ENCODE measurements at places on chromosomes 1 and 21. TPM values are rescaled to one million over a fixed set of nuclear protein-coding genes. Genes with fewer than 3 reads are reported as not detected.

DNA sequence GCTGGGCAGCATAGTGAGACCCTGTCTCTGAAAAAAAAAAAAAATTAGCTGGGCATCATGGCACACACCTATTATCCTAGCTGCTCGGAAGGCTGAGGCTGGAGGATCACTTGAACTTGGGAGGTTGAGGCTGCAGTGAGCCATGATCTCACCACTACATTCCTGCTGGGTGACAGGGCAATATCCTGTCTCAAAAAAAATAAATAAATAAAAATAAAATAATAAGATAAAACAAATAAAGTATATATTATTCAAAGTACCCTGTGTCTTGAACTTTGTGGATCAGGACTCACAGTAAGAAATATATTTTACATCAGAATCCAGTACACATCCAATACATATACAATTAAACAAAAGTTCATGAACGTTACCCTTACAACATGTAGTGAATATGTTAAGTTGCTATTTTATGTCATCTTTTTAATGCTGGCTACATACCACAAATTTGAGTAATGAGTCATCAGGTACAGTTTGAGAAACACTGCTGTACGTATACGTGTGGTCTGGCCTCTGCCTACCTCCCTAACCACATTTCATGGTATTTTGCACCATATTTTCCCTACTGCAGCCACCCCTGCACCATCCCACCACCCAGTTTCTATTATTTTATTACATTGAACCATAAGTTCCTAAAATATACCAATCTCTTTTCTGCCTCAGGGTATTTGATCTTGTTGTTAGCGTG, 4.4 kb downstream of the NME7 start:
- DNase-seq = no peak

KRTAP19-3 gene
- not detected for total RNA-seq

DNA sequence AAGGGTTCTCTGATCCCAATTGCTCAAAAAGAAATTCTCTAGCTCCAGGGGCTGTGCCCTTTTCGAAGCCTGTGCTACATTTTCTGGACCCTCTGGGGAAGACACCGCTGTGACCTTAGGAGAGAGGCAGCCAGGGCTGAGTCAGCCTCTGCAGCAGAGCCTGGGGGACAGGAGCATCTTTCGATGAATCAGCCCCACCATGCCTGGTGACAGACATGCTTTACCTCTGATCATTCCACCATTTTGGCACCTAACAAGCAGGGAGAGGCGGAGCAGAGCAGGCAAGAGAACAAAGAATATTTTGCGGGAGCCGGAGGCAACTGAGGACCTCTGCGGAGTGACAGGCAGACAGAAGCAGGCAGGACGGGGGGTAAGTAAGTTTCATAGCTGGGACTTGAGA, 84.9 kb downstream of the VWA5B1 start:
- peak; percentile 60 for DNase-seq

GRCh38 chr1:177010211-177010825, 154.2 kb downstream of the ASTN1 start:
- no peak for DNase-seq

MKNK1 gene
- 38.2 TPM for total RNA-seq

DNA sequence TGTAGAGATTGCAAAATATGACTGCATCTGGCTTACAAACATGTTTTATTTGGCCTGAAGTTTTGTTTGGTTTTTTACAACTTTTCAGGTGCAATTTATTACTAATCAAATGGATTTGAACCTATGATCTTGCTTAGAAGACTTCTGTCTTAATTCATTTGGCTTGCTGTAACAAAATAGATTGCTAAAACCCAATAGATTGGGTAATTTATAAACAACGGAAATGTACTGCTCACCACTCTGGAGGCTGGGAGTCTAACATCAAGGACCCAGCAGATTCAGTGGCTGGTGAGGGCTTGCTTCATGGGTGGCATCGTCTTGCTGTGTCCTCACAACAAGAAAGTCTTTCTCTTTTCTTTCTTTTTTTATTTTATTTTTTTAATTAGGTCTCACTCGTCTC, 72.9 kb downstream of the LBR start:
- DNase-seq = no peak

COL9A2 gene
- 1.3 TPM for total RNA-seq

DNA sequence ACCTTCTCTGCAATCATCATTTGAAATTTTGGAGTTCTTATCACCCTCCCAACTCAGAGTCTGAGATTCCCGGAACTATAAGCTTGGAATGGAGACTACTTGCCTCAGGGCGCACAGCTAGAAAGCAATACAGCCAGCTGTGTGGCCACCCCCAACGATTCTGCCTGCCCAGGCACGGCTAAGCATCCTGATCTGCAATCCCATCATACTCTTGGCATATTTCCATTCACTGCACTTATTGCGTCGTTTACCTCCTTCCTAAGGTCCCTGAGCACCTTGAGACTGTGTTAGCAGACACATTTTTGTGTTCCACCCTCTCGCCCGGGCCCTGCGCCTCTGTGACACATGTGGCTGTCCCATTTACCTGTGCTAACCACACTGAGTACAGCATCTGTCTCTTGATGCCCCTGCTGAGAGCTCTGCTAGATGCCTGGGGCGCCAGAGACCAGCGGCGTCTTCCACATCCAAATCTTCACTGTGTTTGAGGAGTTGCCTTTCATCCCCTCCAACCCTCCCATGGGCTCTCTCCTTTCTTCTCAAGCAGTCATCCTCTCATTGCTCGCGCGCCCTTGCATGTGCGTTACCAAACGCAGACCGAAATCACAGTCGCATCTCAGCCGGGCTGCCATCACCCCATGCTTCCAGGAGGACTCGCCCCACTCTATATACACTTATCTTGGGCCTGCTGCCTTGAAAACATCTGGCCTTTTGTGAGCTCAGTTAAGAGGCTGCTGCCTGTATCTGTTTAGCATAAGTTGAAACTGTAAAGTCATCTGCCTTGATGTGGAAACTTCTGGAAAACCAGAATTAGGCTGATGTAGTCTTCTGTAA, 3.5 kb upstream of the CLDN19 start:
- DNase-seq = peak; percentile 66

DNA sequence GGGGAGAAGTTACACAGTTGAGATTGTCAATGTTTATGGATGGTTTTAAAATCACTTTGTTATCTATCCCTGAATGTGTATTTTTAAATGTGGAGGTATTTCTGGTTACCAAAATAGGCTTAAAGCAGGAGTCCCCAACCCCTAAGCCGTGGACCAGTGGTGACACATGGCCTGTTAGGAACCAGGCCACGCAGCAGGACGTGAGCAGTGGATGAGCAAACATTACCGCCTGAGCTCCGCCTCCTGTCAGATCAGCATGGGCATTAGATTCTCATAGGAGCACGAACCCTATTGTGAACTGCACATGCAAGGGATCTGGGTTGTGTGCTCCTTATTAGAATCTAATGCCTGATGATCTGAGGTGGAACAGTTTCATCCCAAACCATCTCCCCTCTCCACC, 151.6 kb downstream of the GALNT2 start:
- DNase-seq = no peak

- no peak for DNase-seq
These were observed 16.9 kb upstream of the VANGL1 start for GRCh38 chr1:115624859-115625258.

GRCh38 chr1:24077278-24077978, 34.5 kb downstream of the MYOM3 start:
- no peak for DNase-seq

OLFML2B gene
- 6.4 TPM for total RNA-seq

- DNase-seq = no peak
These were observed 462.3 kb downstream of the PTPRC start for GRCh38 chr1:199101139-199101538.

GRCh38 chr1:88288571-88288970, 395.5 kb upstream of the PKN2 start:
- no peak for DNase-seq

GRCh38 chr1:46070164-46070814, 62.1 kb downstream of the PIK3R3 start:
- DNase-seq = no peak

GRCh38 chr1:230819976-230820375, 48.3 kb downstream of the C1orf198 start:
- DNase-seq = no peak
